Foreskin keratinocyte (primary cell): ENCODE measurements at places on chromosomes 5 and 9. TPM values are rescaled to one million over a fixed set of nuclear protein-coding genes. Genes with fewer than 3 reads are reported as not detected.

IL33 gene
- 0.27 and 0.51 TPM in 2 replicates for polyA plus RNA-seq

DNAJC25 gene
- polyA plus RNA-seq: 4.8 and 6.3 TPM in 2 replicates

SPINK13 gene
- not detected in 2 replicates for polyA plus RNA-seq

SRD5A1 gene
- polyA plus RNA-seq: 10.8 and 11.4 TPM in 2 replicates

SLC6A19 gene
- polyA plus RNA-seq: not detected in 2 replicates

ENTPD8 gene
- not detected in 2 replicates for polyA plus RNA-seq

CTXN3 gene
- polyA plus RNA-seq: not detected in 2 replicates

TAL2 gene
- polyA plus RNA-seq: not detected in 2 replicates

ANXA1 gene
- 712 and 776 TPM in 2 replicates for polyA plus RNA-seq

CARD6 gene
- 2.4 and 2.7 TPM in 2 replicates for polyA plus RNA-seq

TAF11L12 gene
- polyA plus RNA-seq: not detected in 2 replicates

WNT8A gene
- polyA plus RNA-seq: not detected in 2 replicates

PHF19 gene
- 89.0 and 105 TPM in 2 replicates for polyA plus RNA-seq

PHYHD1 gene
- polyA plus RNA-seq: 11.6 and 19.9 TPM in 2 replicates

PPP2R2B gene
- polyA plus RNA-seq: 0.06 TPM in 1 of 2 replicates, not detected in the other

IL4 gene
- polyA plus RNA-seq: not detected in 2 replicates

PRUNE2 gene
- polyA plus RNA-seq: 0.30 and 0.67 TPM in 2 replicates

MEIKIN gene
- polyA plus RNA-seq: not detected in 2 replicates

SOX30 gene
- polyA plus RNA-seq: 0.02 TPM in 1 of 2 replicates, not detected in the other

DBN1 gene
- 69.8 and 78.7 TPM in 2 replicates for polyA plus RNA-seq

UHRF2 gene
- 20.4 and 22.0 TPM in 2 replicates for polyA plus RNA-seq

ANKRD18B gene
- polyA plus RNA-seq: 7.4 and 7.5 TPM in 2 replicates

MAMDC4 gene
- 2.1 and 3.0 TPM in 2 replicates for polyA plus RNA-seq

CAVIN4 gene
- polyA plus RNA-seq: 0.25 and 0.29 TPM in 2 replicates

TLX3 gene
- polyA plus RNA-seq: 0.03 TPM in 1 of 2 replicates, not detected in the other

CTNND2 gene
- polyA plus RNA-seq: 0.08 TPM in 2 replicates

C1QTNF3 gene
- polyA plus RNA-seq: 0.16 and 0.30 TPM in 2 replicates

IFNA21 gene
- polyA plus RNA-seq: not detected in 2 replicates

AQP3 gene
- polyA plus RNA-seq: 138 and 192 TPM in 2 replicates

BNC2 gene
- 0.20 and 0.27 TPM in 2 replicates for polyA plus RNA-seq

CCNO gene
- polyA plus RNA-seq: 0.93 and 2.9 TPM in 2 replicates

PRKAA1 gene
- 9.1 and 10.6 TPM in 2 replicates for polyA plus RNA-seq

PDZD2 gene
- 2.4 and 3.1 TPM in 2 replicates for polyA plus RNA-seq

KCNV2 gene
- not detected in 2 replicates for polyA plus RNA-seq

CDO1 gene
- 0.04 and 0.10 TPM in 2 replicates for polyA plus RNA-seq

C5orf58 gene
- not detected in 2 replicates for polyA plus RNA-seq

GAPT gene
- not detected in 2 replicates for polyA plus RNA-seq

CYLC2 gene
- not detected in 2 replicates for polyA plus RNA-seq

GABRA1 gene
- not detected in 2 replicates for polyA plus RNA-seq

SLC36A3 gene
- not detected in 2 replicates for polyA plus RNA-seq

HK3 gene
- not detected in 2 replicates for polyA plus RNA-seq

DOK3 gene
- 1.4 and 2.0 TPM in 2 replicates for polyA plus RNA-seq

SPINK1 gene
- 0.17 TPM in 1 of 2 replicates, not detected in the other for polyA plus RNA-seq
